ENCODE measurements at places on chromosomes 2 and 18. TPM values are rescaled to one million over a fixed set of nuclear protein-coding genes. Genes with fewer than 3 reads are reported as not detected.

The ALLC gene
- not detected for total RNA-seq

The TDRD15 gene
- total RNA-seq, result not detected

The NT5C1B gene
- not detected for total RNA-seq

The NEMP2 gene
- 6.0 TPM for total RNA-seq

The PCARE gene
- 0.09 TPM for total RNA-seq

The ABCB6 gene
- total RNA-seq, result 24.1 TPM

The RGPD3 gene
- 1.1 TPM for total RNA-seq

- no peak for DNase-seq
Observed at GRCh38 chr2:109683452-109683851, 69.3 kb downstream of the SOWAHC start.

- no peak for DNase-seq
Observed at GRCh38 chr2:237411092-237411601, 2.8 kb downstream of the COL6A3 start.

GRCh38 chr2:136254681-136255080, 136.7 kb upstream of the CXCR4 start:
- no peak for DNase-seq

GRCh38 chr2:5412001-5412400, 280.2 kb upstream of the SOX11 start:
- DNase-seq, result no peak

DNA sequence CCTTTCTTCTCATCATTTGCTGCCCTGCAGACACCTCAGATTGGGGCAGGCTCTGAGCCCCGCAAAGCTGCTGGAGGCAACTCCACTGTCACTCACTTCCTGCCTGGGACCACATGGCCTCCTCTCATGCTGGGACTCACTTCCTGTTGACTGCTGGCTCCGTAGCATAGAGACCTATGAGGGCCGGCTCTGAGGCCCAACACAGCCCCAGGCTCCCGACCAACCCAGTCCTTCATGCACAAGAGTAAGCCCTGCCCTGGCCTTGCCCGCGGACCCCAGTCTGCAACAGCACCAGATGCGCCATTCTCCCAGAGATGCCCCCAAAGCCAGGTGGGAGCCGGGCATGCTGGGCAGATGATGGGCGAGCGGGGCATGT, 55.7 kb downstream of the DNMT3A start:
- DNase-seq, result no peak

DNA sequence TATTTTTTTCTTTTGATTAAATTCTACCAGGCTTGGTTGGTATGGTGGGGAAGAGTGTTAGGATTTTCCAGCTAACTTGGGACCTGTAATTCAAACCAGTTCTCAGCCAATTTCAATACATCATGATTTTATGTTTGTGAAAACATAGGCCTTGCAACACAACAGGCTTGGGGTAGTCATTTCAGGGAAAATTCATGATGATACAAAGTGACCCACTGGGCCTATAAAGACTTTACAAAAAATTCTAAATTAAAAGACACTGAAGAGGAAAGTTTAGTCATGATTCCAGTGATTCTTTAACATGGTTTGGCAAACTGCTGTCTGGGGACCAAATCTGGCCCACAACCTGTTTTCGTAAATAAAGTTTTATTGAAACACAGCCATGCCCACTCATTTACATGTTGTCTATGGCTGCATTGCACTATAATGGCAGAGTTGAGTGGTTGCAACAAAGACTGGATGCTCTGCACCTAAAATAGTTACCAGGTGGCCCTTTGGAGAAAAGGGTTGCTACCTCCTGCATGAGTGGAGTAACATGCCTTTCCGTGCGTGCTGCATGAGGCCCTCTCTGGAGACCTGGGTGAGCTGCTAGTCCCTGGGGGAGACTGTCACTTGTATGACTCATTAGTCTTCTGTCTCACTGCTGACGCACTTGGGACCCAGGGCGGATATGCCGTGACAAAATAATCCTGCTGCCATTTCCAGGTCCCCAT, 73.6 kb downstream of the NPAS2 start:
- DNase-seq, result no peak

GRCh38 chr2:171785450-171785849, 98.2 kb downstream of the DYNC1I2 start:
- DNase-seq, result no peak

DNA sequence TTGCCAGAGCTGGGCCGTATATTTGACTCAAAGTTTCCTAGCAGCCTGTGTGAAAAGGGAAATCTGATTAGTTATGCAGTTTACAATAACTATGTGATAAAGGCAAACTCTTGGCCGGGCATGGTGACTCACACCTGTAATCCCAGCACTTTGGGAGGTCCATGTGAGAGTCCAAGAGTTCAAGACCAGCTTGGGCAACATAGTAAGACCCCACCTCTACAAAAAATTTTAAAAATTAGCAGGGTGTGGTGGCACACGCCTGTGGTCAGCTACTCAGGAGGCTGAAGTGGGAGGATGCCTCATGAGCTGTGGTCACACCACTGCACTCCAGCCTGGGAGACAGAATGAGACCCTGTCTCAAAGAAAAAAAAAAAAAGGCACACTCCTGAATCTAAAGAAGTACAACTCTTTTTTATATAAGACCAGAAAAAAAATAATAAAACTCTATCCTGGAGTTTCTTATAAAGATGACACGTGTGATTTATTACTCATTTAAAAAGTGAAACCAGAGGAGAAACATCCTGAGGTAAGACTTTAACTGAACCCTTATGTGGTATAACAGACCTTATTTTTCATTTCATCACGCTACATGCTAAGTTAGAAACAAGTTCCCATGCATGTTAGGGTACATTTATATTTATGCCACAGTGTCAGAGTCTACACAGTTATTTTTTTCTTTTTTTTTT, 32.6 kb upstream of the KCMF1 start:
- DNase-seq, result no peak

- no peak for DNase-seq
Observed at GRCh38 chr2:147033044-147033443, 811.8 kb upstream of the ACVR2A start.

GRCh38 chr18:5961097-5961827, 65.9 kb upstream of the TMEM200C start:
- no peak for DNase-seq

DNA sequence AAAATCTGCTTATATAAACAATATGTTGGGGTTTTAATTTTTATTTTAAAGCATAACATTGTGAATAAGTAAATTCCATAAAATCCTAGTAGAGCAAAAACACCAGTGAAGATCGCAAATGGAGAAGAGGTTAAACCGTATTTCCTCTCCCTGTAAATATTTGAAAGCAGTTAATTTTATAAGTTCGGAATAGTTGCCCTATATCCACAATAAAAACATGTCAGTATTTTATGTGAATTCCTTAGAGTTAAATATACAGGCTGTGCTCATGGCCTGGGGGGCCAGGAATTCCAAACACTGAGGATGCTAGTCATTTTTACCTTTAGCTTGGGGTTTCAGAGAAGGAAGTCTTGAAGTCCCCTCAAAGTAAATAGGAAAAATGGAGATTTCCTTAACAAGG, 135.0 kb downstream of the FIGN start:
- no peak for DNase-seq

- DNase-seq, result no peak
Observed at GRCh38 chr2:198873503-198874471, 584.0 kb downstream of the SATB2 start.

- DNase-seq, result no peak
Observed at GRCh38 chr2:140975237-140975636, 1155.6 kb downstream of the LRP1B start.

- DNase-seq, result no peak
Observed at GRCh38 chr2:29475499-29475898, 360.3 kb downstream of the CLIP4 start.

GRCh38 chr2:12169721-12170120, 423.3 kb downstream of the LPIN1 start:
- peak; percentile 61 for DNase-seq

DNA sequence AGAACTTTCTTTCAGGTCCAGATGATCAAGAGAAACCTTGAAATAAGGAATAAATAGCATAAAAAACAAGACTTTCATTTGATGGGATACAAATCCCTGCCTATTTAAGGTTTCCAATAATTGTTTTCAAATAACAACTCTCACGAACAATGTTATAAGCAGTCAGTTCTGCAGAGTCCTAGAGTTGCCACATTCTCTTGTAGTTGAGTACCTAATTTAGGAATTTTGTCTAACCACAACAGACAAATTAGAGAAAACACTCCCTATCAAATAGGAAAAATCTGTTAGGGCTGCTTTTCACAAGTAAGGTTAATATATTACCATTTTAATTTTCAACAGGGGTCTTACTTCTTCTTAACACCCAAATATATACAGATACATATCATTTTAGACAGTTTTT, 130.1 kb upstream of the CDH20 start:
- no peak for DNase-seq

- DNase-seq, result no peak
Observed at GRCh38 chr18:53040286-53040685, 700.3 kb downstream of the DCC start.

- no peak for DNase-seq
Observed at GRCh38 chr18:76209597-76209996, 285.4 kb downstream of the ZNF516 start.

DNA sequence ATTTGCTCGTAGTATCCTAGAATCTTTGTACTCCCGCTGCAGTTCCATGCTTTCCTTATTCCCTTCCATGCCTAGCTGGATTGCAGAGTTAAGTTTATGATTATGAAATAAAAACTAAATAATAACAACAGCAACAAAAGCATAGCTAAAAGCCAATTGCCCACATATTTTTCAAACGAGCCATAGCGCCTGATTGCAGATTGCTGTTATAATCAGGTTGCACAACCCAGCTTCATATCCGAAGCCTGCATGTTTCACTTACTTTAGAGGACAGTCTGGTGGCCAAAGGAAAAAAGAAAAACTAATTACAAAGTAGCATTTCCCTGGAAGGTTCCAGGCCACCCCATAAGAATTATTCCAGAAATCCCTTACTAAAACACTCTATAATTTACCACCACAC, 31.9 kb upstream of the PNO1 start:
- no peak for DNase-seq

GRCh38 chr2:66236067-66236685, 198.7 kb upstream of the MEIS1 start:
- no peak for DNase-seq

- no peak for DNase-seq
Observed at GRCh38 chr18:78643004-78643403, 336.6 kb upstream of the SALL3 start.

DNA sequence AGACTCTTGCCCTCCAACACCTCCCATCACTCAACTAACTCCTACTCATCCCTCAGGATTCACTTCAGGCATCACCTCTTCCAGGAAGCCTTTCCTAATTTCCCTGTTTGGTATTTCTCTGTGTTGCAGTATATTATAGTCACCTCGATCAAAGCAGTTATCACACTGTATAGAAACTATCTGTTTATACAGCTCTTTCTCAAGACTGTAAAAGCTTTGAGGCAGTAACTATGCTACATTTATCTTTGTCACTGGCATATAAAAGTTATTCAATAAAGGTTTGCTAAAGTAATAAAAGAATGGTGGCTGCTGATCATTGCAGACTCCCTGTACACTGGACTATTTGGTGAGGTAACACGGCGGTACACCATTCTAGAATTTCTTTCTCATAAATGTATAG, 284.9 kb downstream of the PAX3 start:
- DNase-seq, result no peak

- DNase-seq, result peak; percentile 27
Observed at GRCh38 chr2:151946899-151947812, 118.9 kb upstream of the ARL5A start.

- DNase-seq, result no peak
Observed at GRCh38 chr2:100199421-100199820, 57.0 kb upstream of the AFF3 start.

DNA sequence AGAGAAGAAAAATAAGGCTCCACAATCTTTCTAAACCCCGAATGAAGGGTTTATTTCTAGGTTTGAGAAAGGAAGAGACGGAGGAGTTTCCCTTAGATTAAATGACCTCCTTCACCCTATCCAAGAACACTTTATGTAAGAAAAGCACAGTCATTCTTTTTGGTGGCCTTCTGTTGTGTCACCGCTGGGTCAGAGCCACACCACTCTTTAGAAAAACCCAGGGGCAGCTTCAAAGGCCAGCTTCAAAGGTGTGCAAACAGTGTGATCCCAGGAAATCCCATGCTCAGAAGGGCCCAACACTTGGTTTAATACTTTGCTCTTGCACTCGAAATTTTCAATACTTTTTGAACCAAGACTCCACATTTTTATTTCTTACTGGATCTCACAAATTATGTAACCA, 7.1 kb downstream of the ST8SIA3 start:
- DNase-seq, result no peak

DNA sequence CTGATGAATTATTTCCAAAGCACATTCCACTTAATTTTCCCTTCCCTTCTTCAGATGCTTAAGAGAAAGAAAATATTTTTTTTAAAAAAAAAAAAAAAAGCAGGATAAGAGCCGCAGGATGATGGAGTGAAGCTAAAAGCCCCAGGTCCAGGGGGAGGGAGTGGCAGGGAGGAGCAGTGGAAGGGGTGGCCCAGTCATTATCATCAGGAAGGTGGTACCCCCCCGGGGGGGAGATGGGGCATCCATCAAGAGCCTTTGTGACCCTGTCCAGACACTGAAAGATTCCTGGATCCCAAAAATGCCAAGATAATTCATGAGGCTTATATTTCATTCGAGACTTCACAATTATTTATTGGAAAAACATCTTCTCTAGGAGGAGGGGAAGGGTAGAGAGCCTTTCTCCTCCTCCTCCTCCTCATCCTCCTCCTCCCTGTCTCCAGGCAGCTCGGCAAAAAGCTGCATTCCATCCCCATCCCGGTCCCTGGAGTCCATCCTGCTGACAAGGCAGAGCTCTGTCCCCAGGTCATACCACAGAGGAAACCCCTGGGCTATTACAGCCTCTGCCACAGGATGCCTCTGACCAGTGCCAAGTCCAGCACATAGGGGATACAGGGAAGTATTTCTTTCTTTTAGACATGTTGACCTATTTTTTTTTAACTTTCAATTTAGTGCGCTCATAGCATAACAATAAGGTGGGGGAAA, 125.3 kb downstream of the TWIST2 start:
- DNase-seq, result no peak

DNA sequence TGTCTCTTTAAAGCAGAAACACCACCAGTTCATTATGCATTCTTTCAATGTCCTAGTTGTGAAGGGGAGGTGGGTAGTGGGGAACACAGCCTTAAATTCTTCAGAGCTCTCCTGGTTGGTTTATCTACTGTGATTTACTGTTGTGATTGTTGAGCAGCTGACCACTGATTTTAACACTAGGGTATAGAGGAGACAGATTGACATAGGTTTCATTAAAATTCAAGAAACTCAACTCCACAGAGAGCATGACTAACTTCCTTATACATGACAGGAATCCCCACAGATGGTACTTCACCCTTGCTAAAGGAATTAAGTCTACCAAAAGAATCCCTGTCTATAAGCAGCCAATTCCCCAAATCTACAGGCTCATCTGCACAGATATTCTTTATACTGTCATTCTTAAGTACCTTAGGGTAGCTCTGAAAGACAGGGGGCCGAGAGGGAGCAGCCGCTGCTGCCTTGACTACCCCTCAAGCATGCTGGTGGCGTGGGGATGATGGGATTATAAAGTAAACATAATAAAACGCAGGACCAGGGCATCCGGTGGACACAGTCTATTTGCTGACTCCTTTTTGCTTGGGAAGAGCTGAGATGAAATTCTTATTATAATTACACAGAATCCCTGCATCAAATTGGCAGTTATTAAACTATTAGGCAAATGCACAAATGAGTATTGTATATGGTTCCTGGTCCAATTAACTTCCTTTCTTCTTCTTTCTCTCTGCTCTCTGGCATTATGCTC, 1377.6 kb upstream of the PIK3C3 start:
- DNase-seq, result no peak

Measured in omental fat pad (tissue), 4 donors.